Heart right ventricle (tissue), 16 donors: ENCODE measurements at places on chromosomes 1 and 21. TPM values are rescaled to one million over a fixed set of nuclear protein-coding genes. Genes with fewer than 3 reads are reported as not detected.

DNA sequence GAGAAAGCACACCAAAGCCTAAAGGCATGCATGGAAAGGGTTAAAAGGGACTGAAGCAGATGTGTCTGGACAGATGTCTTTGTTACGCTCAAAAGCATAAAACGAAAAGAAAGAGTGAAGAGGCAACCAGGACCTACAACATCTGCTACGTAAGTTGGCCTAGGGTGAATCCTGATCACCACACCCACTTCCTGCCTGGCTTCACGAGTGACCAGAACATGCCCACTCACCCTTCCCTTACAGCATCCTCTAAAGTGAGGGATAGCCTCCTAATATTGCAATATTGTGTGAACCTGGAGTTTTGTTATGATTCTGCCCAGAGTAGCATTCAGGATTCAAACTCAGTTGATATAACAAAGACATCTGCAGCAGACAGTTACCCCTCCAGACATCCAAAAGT is 10.6 kb upstream of the OLIG2 start:
- DNase-seq = no peak

DNA sequence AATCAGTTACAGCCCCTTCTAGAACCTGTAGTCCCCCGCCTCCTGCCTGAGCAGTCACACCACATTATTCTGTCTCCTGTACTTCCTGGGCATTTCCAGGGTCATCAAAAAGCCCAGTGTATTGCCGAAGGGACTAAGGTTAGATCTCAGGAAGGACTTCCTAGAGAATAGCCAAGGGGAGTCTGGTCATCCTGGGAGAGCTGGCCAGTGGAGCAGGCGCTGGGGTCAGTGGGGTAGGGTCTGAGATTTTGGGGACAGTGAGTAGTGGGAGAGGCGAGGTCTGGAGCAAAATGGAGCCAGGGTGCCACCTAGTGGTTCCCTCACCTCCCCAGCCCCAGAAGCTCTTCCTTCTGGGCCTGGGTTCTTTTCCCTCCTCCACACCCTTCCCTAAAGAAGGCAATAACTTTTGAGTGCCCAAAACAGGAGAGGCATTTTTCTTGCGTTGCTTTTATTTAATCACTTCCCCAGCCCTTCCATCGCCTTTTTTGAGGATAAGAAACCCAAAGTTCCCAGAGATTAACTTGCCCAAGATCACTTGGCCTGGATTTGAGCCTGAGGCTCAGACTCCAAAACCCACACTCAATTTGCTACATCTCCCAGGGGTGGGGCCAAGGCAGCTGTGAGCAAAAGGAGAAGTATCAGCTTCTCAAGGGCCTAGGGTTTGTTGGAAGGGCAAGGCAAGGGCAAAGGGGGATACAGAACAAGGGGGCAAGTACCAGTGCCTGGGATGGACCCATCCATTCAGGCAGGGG is 7.3 kb upstream of the PMVK start:
- no peak for DNase-seq

DNA sequence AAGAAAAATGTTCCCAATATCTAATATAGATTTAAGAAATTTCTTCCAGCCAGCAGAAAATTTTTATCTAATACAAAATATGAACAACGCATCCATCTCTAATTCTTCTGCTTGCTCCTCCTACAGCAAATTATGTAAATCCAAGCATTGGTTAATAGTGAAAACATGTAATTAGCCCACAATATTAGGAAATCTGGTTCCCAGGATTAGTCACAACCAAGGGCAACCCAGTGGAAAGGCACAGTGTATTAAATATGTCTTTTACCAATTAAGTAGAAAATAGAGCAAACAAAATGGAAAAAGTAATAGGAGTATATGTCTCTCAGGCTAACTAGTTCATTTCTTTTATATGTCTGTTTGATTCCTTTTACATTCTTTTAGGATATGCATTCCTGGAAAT is 59.4 kb upstream of the IFI44L start:
- no peak for DNase-seq

DNA sequence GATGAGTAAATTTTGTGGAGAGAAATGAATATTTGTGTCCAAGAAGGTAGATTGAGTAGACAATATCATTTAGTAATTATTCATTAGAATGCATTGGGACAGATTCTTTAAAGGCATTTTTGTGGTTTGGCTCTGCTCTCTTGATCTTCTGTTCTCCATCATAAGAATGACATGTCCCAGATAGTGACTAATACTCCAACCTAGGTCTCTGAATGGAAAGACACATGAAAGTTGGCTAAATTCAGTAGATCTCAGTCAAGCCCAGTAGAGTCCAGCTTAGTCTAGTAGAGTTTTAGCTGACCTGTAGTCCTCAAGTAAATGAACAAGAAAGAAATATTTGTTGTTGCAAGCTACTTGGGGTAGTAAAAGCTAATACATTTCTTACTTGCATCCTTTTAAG is 61.8 kb upstream of the DNAH14 start:
- no peak for DNase-seq

DNA sequence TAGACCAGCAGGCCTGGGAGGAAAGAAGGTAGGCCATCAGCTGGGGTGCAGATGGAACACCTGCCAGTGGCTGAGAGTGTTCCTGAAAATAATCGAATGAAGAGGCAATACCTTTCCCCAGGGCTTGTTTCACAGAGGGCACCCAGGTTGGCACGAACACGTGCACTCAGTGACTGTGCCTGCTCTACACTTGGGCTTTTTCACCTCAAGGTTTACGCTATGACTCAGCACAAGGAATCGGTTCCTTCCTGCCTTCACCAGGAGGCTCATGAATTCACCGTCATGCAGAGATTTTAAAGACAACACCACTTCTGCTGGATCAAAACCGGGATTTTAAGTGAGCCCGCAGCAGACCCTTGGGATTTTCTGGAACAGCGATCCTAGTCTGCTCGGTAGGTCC is 118.5 kb upstream of the ADAR start:
- no peak for DNase-seq

DNA sequence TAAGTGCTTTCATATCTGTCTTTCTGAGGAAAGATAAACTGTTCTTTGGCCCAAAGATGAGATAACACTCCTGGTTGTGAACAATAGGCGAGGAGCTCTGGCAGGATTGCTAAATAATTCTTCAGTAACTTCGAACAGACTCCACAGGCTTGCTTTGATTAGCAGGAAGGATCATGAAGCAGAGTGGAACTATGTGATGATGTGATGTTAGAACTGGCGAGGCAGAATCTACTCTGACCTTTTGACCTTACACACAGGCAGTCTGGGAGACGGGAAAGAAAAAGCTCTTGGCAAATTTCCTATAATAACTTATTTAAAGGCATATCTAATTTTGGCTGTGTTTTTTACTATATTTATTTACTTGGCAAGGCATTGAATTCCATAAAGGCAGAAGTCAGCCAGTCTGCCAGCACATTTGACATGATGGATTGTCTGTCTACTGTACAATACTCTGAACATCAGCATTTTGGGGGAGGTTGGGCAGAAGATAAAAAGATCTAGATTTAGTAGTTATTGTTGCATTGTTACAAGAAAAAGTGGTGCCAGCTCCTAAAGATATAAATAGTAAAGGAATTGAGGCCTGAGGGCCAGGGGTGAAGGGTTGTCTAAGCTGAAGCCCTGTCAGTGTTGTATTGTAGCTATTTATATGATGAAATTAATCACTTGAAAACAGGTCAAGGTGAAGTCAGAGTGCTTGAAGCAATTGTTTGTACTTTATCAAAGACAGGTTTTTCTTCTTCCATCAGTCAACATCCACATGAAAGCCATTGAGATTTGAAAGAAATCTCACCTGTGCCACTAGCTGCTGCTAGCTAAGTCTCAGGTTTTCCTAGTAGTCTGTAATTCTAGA is 708.8 kb downstream of the LTN1 start:
- peak; percentile 20 for DNase-seq

GRCh38 chr1:27383039-27383605 is at the start of gene CD164L2:
TSS of gene CD164L2 (minus strand) at chr1:27383333. CDS start at chr1:27383239, 94 bp downstream.
- no peak for DNase-seq

GRCh38 chr1:30988045-30988444 is 77.5 kb downstream of the PUM1 start:
- DNase-seq = no peak

GRCh38 chr1:239363930-239364329 is 22.4 kb upstream of the CHRM3 start:
- no peak for DNase-seq

AADACL3 gene
- not detected for polyA plus RNA-seq

TNFAIP8L2 gene
- 2.4 TPM for polyA plus RNA-seq

RBBP5 gene
- polyA plus RNA-seq = 4.0 TPM

CD160 gene
- polyA plus RNA-seq = 0.03 TPM

ENAH gene
- polyA plus RNA-seq = 12.4 TPM

SELE gene
- 3.1 TPM for polyA plus RNA-seq

NAXE gene
- polyA plus RNA-seq = 103 TPM

LDLRAP1 gene
- polyA plus RNA-seq = 9.9 TPM

CLEC20A gene
- not detected for polyA plus RNA-seq

TINAGL1 gene
- polyA plus RNA-seq = 332 TPM

ATP6V1G3 gene
- polyA plus RNA-seq = not detected

KRTAP10-5 gene
- not detected for polyA plus RNA-seq

S100A2 gene
- polyA plus RNA-seq = 2.2 TPM
